ENCODE measurements at places on chromosomes 11 and 22.

DNA sequence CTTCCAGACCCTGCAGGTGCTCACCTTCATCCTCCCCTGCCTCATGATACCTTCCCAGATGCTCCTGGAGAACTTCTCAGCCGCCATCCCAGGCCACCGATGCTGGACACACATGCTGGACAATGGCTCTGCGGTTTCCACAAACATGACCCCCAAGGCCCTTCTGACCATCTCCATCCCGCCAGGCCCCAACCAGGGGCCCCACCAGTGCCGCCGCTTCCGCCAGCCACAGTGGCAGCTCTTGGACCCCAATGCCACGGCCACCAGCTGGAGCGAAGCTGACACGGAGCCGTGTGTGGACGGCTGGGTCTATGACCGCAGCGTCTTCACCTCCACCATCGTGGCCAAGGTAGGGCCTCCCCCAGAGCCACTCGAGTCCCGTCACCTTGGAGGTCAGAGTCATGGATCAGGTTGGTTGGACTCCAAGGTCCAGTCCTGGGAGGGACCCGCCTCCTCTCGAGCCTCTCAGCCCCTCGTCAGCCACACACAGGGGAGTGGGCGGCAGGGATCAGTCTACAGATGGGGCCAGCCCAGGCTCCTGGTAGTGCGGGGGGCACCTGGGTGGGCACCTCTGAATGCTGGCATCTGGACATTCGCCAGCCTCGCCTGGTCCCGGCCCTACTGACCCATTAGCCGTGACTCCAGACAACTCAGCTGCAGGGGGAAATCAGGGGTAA is 34.8 kb upstream of the SLC22A12 start:
- no peak for DNase-seq

GRCh38 chr22:43090130-43090789 is 1.1 kb upstream of the TTLL1 start:
- DNase-seq = peak; percentile 90

DNA sequence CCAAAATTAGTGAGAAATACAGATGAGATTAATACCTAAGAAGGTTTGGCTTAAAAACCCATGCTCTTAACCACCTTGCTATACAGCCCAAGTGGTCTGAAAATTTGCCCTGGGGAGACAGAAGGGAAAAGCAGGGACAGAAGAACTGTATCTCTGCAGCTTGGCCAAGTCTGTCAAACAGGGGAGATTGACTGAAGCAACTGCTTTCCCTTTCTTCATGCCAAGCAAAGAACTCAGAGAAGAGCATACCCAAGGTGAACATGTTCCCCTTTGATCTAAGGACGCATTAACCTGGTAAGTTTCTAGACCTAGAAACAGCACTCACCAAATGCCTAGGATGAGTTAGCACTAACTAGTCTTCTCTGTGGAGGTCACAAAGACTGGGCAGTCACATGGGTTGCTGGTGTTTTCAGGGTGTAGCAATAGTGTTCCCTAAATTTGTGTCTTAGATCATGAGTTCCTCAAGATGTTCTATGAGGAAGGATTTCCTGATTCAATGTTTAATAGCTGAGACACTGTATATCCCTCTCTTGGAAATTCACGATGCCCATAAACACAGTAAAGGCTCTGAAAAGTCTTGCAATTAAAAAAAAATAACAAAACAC is 75.6 kb upstream of the GRAMD1B start:
- no peak for DNase-seq

- DNase-seq = no peak
Measured at GRCh38 chr11:2400762-2401435, 349 bp downstream of the TSSC4 start.

GRCh38 chr11:26909515-26909914 is 84.4 kb upstream of the FIBIN start:
- DNase-seq = no peak

GRCh38 chr11:13278609-13279486 is 1.3 kb downstream of the BMAL1 start:
- DNase-seq = no peak

- peak; percentile 24 for DNase-seq
Measured at GRCh38 chr11:115528225-115528624, 24.0 kb upstream of the CADM1 start.

- no peak for DNase-seq
Measured at GRCh38 chr11:78072455-78072854, 7.2 kb downstream of the NDUFC2 start.

- no peak for DNase-seq
Measured at GRCh38 chr22:48257685-48258055, 1495.2 kb downstream of the TBC1D22A start.

GRCh38 chr11:727281-727701 is 20.0 kb upstream of the TALDO1 start:
- DNase-seq = no peak

DNA sequence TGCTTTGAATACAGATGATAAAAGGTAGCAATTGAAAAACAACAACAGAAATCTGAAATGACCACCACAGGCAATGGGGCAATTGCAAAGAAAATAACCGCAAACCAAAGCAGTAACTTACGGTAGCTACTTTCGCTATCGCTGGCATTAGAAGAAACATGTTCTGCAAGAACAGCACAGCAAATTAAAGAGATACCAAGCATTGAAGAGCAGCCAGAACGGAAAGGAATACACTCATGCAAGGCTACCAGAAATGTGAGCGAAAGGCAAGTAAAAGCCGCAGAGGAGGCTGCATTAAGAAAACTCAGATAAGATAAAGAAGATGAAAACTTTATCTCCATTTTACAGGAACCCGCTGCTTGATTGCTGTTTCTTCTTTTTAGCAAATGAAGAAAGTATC is 194.1 kb upstream of the CCDC90B start:
- DNase-seq = no peak

DNA sequence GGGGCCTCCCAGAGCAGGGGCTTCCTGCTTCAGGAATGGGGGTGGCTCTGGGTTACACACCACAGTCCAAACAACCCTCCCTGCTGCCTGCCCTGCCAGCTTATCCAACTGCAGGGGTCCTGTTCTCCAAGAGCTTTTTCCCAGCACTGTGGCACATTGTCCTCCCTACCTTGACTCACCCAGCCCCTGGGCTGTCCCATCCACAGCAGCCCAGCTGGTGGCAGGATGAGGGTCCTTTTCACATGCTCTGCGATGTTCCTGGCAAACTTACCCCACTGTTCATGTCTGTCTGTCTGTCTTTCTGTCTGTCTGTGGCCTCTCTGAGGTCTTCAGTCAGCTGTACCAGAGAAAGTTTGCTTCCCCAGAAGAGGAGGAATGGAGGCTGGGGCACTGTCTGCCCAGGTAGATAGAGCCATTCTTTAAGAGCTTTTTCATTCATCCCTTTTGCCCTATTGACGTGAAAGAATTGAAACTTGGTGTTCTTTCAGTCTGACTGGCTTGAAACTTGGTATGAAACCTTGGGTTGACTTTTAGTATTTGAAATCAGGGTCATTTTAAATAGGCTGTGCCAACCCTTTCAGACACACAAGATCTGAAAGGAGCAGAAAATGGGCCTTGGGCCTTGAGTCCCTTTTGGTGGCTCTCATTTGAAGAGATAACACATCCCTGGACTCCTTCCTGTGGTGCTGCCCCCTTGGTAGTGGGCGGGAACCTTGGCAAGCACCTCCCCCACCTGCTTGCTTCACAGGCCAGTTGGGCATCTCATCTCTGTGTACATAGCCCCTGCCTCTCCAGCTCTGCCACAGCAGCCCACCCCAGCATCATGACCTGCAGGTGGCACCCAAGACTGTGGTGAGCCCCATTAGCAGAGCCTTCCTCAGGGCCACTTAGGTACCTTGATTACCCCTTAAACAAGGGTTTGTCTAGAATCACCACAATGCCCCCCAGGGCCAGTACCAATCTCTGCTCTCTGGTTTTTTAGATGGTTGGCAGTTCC is 74.6 kb upstream of the SUSD2 start:
- DNase-seq = no peak

GRCh38 chr11:125376856-125377255 is 119.2 kb downstream of the FEZ1 start:
- no peak for DNase-seq

GRCh38 chr11:119190531-119190930 is 5.3 kb downstream of the NHERF4 start:
- no peak for DNase-seq

DNA sequence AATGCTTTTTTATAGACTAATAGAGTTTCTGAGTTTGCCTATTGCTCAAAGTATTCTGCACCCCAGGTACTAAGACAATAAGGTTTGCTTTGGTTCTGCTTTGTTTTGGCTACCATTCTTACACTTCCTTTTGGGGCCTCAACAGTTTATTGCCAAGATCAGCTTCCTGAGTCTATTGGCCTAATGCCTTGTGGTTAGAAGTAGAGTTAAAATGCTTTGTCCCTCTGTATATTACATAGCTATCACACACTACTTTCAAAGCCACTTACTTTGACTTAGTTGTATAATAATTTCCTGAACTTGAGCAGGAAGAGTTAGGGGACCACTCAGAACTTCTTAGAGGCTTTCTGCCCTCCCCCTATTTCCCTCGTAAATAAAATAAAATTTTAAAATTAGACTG is 96.5 kb downstream of the DLG2 start:
- no peak for DNase-seq

GRCh38 chr22:39946126-39946502 is 14.1 kb upstream of the TMA7B start:
- DNase-seq = no peak

GRCh38 chr11:11387207-11387606 is 34.2 kb upstream of the CSNK2A3 start:
- no peak for DNase-seq

- no peak for DNase-seq
Measured at GRCh38 chr22:20112623-20113511, 3.0 kb upstream of the RANBP1 start.

DNA sequence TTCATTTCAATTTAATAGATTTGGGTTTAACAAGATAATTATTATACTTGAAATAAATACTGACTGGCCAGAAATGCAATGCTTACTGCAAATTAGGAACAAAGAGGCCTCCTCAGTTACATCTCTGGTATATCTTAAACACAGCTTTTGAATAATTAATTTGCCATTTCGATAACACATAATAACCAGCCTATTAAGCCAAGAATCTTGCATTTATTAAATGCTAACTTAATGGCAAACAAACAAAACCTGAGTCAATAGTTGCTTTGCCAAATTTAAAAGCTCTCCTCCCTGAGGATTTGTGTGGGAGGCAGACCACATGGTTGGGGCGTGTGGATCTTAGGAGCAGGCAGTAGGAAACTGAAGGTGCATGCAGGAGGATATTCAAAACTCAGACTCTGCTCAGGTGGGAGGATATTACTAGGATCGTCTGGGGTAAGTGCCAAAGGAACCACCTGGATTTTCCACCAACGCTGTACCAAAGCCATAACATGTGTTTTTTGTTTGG is 17.9 kb upstream of the FJX1 start:
- DNase-seq = no peak

DNA sequence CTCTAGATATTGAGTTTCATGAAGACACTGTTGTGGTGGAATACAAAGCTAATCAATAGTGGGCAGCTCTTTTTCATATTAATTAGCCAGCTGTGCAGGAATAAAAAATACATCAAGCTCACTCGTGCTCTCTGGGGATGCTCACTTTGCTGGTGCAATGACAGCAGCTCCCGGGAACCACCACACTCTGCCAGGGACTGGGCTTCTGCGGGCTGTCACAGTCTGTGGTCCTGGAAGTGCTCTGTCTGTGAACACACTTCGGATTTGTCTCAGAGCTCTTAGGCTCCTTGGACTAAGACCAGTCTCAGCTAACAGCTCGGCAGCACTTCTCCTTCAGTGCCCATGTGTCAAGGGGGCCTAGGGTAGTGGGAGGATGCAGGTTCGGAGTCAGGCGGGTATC is 393.5 kb downstream of the TENM4 start:
- no peak for DNase-seq

DNA sequence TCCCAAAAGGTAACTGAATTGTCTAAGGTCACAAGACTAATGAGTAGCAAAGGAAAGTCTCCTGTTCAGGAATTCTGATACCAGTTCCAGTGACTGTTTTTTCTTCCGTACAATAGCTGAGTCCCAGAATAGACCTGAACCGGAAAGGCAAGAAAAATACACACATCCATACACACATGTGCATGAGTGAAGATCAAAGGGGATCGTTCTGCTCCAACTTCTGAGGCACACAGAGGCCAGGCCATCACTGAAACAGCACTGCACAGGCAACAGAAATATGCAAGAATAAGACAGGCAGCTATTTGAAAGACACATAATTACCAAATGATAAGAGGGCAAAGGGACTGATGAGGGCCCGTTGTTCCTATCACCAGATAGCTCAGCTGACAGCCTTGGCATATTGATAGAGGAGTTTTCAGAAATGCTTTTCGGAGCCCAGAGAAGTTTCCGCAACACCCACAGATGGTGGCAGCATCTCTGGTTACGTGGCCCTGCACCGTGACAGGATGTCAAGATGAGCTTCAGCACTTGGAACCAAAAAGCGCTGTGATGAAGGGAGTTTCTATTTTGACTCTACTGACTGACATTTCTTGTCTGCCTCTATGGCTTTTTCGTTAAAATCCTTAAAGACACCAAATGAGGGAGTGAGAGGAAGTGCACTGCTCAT is 280.6 kb downstream of the LARGE1 start:
- DNase-seq = no peak

DNA sequence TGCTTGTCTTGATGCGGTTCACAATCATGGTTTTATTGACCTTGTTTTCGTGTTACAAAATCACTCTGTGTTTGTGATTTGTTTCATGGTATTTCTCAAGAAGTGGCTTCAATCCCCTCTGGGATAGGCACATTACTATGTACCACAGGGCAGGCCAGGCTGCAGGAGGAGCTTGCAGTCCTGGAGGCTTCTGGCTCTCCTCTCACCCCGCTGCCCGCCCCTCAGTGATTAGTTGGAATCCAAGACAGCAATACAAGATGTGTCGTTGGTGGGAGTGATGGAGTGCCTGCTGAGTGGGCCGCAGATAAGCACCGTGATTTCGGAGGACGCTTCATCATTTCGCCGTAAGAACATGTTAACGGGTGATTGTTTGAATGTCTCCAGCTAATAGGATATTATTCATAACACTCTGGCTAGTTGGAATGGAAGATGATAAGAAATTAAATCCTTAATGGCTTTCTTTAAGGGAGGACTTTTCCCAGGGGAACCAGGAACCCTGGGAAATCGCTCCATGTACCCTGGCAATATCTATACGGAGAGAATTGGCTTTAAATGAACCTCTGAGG is 384.4 kb downstream of the MIAT start:
- no peak for DNase-seq

DNA sequence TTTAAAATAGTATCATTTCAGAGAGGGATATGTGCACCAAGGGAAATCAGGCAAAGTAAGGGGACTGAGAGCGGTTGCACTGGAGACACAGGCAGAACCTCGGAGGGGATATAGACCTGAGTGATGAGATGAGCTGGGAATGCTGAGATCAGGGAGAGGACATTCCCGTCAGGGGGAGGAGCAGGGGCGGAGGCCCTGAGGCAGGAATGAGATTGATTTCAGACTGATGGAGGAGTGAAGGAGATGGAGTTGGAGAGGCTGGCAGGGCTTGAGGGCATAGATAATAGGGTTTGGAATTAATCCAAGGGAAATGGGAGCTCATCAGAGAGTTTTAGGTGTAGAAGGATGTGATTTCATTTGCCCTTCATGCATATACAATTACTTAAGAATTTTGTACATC is 13.2 kb downstream of the CD6 start:
- DNase-seq = no peak

DNA sequence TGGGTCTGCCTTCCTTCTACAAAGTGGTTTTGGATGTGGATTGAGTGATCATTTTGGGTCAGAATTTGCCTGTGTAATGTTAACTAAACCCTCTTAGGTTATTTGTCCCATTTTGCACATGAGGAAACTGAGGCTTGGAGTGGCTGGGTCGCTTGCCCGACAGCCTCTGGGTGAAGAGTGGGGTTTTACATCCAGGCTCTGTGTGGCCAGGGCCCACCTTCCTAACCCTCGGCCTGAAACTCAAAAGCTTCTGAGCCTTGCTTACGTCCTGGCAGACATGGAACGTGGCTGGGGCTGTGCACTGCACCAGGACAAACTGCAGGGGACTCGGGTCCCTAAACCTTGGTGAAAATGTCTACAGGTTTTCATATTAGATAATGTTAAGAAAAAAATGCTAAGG is 542.4 kb downstream of the TBC1D22A start:
- no peak for DNase-seq

Data from fibroblast of skin of right quadriceps (primary cell).